ENCODE measurements at places on chromosomes 7 and 10.

GRCh38 chr10:50421026-50421719 lies 169.9 kb upstream of the ASAH2 start:
- no peak for DNase-seq

DNA sequence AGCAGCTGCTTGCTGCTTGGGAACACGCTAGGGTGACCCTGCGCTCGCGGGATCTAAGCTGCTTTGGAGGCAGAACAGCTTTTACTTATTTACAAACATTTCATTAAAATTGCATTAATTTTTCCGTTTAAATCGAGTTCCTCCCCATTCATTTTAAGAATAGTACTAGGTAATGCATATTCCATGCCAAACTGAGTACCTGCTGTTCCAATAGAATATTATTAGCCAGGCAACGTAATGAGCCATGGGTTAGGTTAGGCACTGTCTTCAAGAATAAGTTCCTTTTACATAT lies 860 bp downstream of the EXOC6 start:
- DNase-seq = no peak

- no peak for DNase-seq
Measured at GRCh38 chr7:34104992-34105391, 199.7 kb downstream of the BMPER start.

GRCh38 chr10:79165070-79165778 lies 96.5 kb downstream of the ZMIZ1 start:
- no peak for DNase-seq
